Esophagus squamous epithelium (tissue), 5 donors: ENCODE measurements at places on chromosomes 3 and 15.

DNA sequence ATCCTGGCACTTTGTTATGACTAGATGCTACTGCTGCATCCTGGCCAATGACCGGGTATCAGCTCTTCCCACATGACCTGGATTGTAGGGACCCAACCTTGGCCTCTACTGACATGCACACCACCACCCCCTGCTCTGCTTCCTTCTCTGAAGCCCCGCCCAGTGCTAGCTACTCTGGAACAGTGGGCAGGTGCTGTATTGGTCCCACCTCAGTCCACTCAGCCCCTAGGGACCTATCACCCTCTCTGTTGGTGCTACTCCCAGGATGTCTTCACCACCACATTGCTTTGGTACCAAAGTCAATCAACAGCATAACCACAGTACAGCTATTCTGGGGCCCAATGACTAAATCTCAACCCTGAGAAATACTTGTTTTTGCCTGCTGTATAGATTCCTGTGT is 170.2 kb upstream of the PRICKLE2 start:
- no peak for DNase-seq

GRCh38 chr15:90563463-90563862 is 33.7 kb downstream of the CRTC3 start:
- no peak for DNase-seq

- DNase-seq, result no peak
These were observed 63.8 kb upstream of the ACP3 start for GRCh38 chr3:132253262-132253878.

GRCh38 chr3:74523811-74524210 is 90.6 kb downstream of the CNTN3 start:
- no peak for DNase-seq

DNA sequence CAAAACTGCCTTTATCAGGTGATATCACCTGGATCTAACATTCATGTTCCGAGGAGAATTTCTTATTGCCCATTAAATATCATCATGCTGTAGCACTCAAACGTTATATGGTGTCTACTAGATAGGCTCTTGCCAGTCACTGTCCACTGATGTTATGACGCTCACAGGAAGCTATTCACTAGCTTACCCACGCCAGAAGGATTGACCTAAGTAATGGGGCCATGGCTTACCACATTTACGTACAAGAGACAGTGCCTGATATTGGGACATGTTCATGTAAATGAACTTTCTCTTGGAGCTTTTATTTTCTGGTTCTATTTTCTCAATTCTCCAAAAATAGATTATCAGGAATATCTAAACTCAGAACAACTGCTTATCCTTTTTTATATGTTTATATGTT is 91.7 kb upstream of the NAALADL2 start:
- DNase-seq, result no peak

DNA sequence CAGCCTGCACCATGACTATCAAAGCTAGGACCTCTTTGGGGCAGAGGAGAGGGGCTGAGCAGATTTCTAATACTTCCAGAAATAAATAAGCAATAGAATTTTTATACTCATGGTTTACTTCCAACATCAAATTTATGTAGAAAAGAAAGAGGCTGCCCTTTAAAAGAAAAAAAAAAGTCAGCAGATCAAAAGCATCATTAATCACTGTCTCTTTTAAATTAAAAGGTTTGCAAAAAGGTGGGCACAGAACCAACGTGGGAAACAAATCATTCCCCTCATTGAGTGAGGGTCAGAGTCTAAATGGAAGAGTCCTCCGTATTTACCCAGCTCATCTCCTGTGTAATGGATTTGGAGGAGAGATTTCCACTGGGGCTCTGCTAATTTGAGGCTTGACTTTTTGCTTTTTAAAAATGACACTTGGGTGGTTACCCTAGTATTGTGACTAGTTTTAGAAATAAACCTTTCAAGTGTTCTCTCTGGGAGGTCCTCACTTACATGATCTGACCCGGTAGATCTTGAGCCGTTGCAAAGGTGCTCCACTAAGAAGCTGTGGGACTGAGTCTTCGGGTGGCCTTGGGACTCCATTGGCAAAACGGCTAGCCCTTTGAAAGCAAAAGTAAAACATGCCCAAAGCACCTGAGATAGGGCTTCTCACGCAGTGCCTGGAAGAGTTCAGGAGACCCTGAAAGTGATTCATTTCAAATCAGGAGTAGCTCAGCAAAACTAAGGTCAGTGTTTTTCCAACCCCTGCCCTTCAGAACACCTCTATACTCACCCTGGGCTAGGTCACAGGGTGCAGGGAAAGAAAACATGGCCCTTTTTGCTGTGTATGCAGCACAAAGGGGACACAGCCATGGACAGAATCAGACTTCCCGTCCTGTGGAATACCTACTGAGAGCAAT is 320.9 kb downstream of the FOXP1 start:
- no peak for DNase-seq

GRCh38 chr3:188697127-188697526 is 474.6 kb upstream of the TPRG1 start:
- no peak for DNase-seq

DNA sequence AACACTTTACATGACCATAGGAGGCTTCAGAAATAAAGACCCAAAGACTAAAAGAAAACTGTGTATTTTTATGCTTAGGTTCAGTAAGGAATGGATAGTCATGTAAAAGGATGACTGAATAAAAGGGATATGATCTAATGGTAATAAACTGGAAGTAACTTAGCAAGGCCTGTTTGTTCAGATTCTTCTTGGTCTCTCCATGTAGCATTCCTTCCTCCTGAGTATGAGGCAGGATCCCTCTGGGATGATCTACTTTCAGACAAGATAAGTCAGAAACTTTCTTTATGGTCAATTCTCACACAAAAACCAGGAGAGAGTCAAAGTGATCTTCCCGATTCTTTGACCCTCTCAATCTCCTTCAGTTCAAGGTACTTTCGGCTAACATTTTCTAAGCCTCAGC is 340.8 kb upstream of the DCBLD2 start:
- DNase-seq, result no peak

DNA sequence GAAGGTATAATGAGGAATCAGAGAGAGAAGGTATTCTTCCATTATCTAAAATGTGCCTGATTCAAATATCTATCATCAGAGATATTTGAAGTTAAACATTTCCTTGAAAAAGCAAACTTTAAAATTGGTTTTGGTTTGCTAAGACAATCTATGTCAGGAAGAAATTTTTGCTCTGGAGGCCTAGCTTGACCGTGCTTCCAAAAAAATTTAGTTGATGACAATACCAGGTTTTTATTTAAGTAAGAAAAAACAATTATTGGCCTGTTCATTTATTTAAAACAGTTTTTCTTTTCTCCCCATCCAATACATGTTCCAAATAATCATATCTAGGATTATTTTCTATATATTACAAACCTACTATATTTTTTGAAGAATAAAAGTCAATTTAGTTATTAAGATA is 75.3 kb downstream of the OTOL1 start:
- no peak for DNase-seq

GRCh38 chr3:171213178-171213577 is 186.7 kb upstream of the SLC2A2 start:
- DNase-seq, result no peak

- DNase-seq, result no peak
These were observed 263.0 kb downstream of the ULK4 start for GRCh38 chr3:41698898-41699297.

- no peak for DNase-seq
These were observed 336.8 kb upstream of the MCTP2 start for GRCh38 chr15:93894438-93895036.

- no peak for DNase-seq
These were observed 56.6 kb downstream of the RFTN1 start for GRCh38 chr3:16456784-16457415.

GRCh38 chr15:73560501-73561117 is 72.6 kb downstream of the NPTN start:
- DNase-seq, result no peak
